ENCODE measurements at places on chromosomes 16 and 17.

- no peak for DNase-seq
Observed at GRCh38 chr17:79870540-79870939, 31.3 kb upstream of the CBX4 start.

DNA sequence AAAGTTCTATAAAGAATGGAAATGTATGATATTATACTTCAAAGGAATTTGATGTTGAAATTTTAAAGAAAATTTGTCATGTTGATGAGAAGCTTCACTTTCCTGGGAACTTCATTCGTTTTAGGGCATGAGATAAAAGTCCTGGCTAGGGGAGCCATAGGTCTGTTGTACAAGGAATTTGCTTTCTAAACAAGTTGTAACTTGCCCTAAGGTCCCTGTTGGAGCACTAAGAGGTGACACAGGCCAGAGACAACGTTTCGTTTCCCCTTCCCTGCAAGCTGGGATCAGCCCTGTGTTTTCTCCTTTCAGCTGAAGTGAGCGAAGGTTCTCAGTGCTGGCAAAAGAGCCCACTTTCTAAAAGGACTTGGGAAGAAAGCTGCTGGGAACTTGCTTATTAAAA is 16.6 kb downstream of the PLD6 start:
- no peak for DNase-seq

GRCh38 chr17:76145231-76146052 is 4.4 kb upstream of the FOXJ1 start:
- DNase-seq, result no peak

DNA sequence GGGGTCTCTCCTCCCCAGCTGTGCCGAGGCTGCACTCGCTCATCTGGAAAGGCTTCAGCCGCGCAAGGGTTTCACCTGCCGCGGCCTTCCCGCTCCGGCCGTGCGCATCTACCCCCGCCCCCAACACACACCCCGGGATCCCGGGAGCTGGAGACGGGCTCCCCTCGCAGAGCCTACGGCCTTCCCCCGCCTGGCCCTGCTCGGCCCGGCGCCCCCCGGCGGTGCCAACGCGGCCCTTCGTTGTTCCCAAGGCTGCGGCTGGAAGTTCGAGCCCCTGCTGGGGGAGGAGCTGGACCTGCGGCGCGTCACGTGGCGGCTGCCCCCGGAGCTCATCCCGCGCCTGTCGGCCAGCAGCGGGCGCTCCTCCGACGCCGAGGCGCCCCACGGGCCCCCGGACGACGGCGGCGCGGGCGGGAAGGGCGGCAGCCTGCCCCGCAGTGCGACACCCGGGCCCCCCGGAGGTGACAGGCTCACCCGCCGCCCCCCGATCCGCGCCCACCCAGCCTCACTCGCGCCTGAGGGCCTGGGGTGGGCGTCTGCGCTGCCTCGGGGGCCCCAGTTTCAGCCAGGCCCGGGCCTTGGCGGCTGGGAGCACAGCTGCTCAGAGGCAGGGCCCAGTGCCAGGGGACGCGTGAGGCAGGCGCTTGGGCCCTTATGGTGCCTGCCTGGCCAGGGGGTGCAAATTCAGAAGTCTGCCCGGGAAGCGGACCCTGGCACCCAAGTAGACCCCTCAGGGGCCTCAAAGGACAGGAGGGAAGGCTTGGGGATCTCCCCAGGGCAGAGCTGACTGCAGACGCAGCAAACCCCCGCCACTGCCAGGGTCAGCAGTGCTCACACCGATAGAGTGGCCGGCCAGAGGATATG is 11.2 kb downstream of the GALK1 start:
- peak; percentile 64 for DNase-seq

GRCh38 chr16:75292691-75293090 is 41.3 kb upstream of the BCAR1 start:
- no peak for DNase-seq

All from stimulated activated CD8-positive, alpha-beta memory T cell treated with anti-CD3 and anti-CD28 coated beads, Interleukin-2, amount 100 ng/mL, for 48 hours (primary cell).